Naive thymus-derived CD8-positive, alpha-beta T cell (primary cell): ENCODE measurements at places on chromosomes 1 and 21. TPM values are rescaled to one million over a fixed set of nuclear protein-coding genes. Genes with fewer than 3 reads are reported as not detected.

The GON4L gene
- total RNA-seq = 131 TPM

The FAM151A gene
- total RNA-seq = not detected

The TNFRSF14 gene
- total RNA-seq = 187 TPM

The BRDT gene
- total RNA-seq = not detected
